ENCODE measurements at places on chromosomes 2 and 18.

DNA sequence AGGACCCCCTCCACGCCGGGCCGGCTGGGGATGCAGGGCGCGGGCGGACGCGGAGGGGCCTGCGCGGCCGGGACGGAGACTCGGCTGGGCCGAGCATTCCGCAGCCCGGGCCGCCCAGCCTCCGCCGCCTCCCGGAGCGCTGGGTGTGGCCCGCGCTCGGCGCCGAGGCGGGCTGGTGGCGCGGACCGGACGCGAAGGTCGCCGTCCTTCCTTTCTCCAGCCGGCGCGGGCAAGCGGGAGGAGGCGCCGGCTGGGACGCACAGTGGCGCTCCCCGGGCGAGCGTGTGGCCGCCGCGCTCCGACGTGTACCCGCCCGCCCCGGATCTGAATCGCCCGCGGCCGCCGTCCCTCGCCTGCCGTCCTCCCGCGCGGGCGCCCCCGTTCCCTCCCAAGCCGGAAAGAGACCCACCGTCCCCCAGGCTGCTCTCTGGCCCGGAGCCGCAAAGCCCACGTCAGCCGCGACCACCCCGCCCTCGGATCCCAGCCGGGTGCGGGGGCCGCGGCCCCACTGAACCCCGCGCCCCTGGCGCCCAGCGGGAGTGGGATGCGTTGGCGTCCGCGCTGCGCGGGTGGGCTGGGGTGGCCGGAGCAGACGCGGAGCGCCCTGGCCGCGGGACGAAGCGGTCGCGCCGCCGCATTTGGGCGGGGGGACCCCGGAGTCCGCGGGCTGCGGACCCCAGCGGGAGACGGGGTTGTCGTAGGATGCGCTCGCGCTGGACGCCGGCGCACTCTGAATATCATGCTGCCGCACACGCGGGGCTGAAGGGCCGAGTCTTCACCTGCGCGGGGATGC, 634 bp downstream of the SPATS2L start:
- DNase-seq = peak; percentile 66
- no peak overlapping the region for H3K27ac ChIP-seq
- H3K36me3 ChIP-seq = no peaks in the 10 kb centered on the region
- peaks cover 10% of the 10 kb centered on the region for H3K4me1 ChIP-seq

DNA sequence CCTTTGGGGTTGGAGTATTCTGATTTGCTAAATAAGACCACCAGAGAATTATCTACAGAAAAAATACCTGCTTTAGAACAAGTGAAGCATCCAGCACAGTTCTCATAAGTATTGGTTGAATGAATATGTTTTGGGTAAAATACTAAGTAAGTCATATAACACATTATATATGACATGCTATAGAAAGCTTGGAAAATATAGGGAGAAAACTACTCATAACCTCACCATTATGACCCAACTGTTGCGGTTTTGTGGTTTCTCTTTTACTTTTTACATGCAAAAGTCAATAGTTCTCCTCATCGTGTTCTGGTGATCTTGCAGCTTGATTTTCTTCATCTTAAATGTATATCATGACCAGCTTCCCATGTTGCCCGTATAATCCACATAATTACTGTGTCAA, 66.2 kb downstream of the DIPK1C start:
- no peak overlapping the region for H3K27ac ChIP-seq
- H3K4me1 ChIP-seq = peaks cover 6% of the 10 kb centered on the region
- H3K4me3 ChIP-seq = no peak overlapping the region

GRCh38 chr2:146806364-146807005, 1038.3 kb upstream of the ACVR2A start:
- no peak overlapping the region for H3K27ac ChIP-seq
- peaks cover 35% of the 10 kb centered on the region for H3K27me3 ChIP-seq
- DNase-seq = no peak
- no peak overlapping the region for H3K4me3 ChIP-seq
- no peaks in the 10 kb centered on the region for H3K36me3 ChIP-seq

DNA sequence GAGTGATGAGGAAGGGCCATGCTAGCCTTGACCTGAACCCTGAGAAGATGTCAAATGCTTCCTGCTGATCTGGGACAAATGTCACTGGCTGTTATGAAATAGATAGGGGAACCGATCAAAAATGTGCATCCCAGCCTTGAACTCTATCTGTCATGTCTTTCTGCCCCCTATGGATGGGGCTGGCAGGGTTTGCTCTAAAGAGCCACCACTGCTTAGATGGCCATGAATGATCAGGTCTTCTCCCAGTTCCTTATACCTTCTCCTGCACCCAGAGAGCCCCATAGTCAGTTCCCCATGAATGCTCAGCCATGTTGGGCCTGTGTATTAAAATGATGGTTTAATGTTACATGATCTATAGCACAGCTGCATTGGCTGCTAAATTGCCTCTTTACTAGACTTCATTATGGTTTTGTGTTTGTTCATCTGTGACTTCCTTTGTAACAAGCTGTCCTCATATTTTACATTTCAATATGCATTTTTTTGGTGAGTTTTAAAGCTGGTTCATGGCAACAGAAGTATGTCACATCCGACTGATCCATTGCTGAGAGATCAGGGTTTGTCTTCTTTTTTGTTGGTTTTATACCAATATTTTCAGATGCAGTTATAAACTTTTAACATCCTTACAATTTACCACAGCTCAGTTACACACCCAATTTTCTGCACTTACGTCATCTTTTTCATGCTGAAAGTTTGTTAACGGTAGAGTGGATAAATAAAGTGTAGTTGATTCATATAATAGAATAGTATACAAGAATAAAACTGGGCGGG, 56.3 kb upstream of the SMAD2 start:
- no peaks in the 10 kb centered on the region for H3K27me3 ChIP-seq
- H3K4me1 ChIP-seq = no peaks in the 10 kb centered on the region
- H3K4me3 ChIP-seq = no peak overlapping the region
- DNase-seq = no peak

GRCh38 chr2:105712166-105712915, 32.4 kb upstream of the NCK2 start:
- no peak overlapping the region for H3K27ac ChIP-seq
- H3K4me1 ChIP-seq = peaks cover 17% of the 10 kb centered on the region
- H3K36me3 ChIP-seq = no peaks in the 10 kb centered on the region
- H3K4me3 ChIP-seq = no peak overlapping the region
- peaks cover 9% of the 10 kb centered on the region for H3K27me3 ChIP-seq

DNA sequence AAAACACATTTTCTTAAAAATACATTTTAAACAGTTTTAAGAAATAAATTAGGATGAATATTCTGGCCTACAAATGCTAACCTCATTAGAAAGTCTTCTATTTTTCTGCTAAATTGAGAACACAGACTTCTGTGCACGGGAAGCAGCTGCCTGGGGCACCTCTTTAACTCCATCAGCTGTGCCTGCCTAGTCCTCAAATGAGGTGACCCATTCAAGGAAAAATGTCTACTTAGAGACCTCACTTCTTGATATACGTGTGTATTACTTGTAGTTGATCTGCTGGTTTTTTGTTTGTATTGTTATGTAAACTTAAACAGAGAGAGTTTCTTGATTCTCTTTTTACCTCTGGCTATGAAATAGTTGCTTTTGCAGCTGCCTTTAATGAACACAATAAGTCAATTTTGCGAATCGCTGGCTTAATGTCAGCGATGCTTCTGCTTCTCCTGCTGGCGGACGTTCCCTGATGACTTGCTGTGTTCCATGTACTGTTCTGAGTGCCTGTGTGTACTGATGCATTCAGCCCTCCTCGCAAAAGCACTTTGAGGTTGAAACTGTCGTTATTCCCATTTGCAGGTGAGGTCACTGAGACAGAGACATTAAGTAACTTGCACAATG, 88.7 kb upstream of the TXNDC2 start:
- no peaks in the 10 kb centered on the region for H3K27me3 ChIP-seq
- no peak for DNase-seq
- no peak overlapping the region for H3K4me3 ChIP-seq

- H3K36me3 ChIP-seq = no peaks in the 10 kb centered on the region
- no peak overlapping the region for H3K27ac ChIP-seq
- H3K27me3 ChIP-seq = no peaks in the 10 kb centered on the region
Measured at GRCh38 chr2:47189635-47190034, 34.5 kb upstream of the STPG4 start.

DNA sequence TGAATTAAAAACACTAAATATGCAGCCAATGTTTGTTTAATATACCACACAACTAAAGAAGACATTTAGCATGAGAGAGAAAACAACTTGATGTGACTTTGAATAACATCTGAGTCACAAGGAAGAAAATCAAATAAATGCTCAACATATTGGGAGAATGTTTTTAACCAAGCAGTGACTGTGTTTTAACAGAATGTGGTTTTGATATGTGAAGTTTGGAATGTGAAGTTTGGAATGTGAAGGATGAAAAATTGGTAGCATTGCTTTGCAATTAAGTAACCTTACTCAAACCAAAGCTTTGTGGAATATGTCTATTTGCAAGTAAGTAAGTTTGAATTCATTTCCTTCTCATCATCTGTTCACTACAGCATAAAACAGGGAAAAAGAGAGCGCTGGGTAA, 128.2 kb upstream of the DNAJC10 start:
- peaks cover 3% of the 10 kb centered on the region for H3K4me1 ChIP-seq
- H3K27me3 ChIP-seq = no peaks in the 10 kb centered on the region
- H3K36me3 ChIP-seq = no peaks in the 10 kb centered on the region
- no peak overlapping the region for H3K4me3 ChIP-seq
- no peak for DNase-seq
- H3K27ac ChIP-seq = no peak overlapping the region

GRCh38 chr2:238883421-238883901, 35.6 kb downstream of the TWIST2 start:
- no peaks in the 10 kb centered on the region for H3K4me1 ChIP-seq
- no peak for DNase-seq
- H3K27me3 ChIP-seq = no peaks in the 10 kb centered on the region

DNA sequence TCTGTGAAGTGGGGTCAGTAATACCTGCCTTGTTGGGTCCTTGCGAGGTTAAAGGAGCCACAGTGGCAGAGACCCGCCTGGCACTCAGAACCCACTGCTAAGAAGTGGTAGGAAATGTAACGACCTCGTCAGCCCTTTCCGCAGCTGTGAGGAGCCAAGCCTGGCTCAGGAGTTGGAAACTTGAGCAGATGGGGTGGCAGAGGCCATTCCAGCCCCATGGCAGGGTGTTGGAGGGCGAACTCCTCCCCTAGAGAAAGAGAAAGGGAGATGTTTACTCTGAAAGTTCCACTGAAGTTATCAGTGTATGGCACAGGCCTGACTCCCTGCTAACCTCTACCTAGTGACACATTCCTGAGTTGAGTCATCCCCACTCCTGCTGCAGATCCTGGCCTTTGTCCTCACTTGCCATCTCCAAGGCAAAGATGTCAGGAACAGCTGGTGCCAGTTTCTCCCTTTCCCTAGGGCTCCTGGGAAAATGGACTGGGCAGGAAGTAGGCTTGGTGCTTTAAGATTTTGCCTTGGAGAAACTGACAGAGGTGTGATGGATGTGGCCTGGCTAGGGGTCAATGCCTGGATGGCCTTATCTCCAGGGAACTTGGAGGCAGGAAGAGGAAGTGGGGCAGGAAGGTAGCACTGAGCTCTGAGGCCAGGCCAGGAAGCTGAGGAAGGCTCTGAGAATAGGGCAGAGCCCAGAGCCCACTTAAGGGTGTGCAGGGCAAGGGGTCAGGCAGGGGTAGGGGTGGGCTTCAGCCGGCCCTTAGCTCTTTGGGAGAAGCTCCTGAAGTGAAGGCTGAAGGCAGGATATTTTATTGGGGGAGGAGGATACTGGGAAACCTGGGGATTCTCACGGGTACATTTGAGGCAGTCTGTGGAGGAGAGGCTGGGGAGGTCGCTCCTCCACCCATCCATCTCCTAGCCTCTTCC, 888 bp downstream of the VAMP5 start:
- peaks cover 5% of the 10 kb centered on the region for H3K4me1 ChIP-seq
- no peak overlapping the region for H3K4me3 ChIP-seq
- peak overlapping the region; percentile 18 for H3K27ac ChIP-seq
- peaks cover 45% of the 10 kb centered on the region for H3K36me3 ChIP-seq

DNA sequence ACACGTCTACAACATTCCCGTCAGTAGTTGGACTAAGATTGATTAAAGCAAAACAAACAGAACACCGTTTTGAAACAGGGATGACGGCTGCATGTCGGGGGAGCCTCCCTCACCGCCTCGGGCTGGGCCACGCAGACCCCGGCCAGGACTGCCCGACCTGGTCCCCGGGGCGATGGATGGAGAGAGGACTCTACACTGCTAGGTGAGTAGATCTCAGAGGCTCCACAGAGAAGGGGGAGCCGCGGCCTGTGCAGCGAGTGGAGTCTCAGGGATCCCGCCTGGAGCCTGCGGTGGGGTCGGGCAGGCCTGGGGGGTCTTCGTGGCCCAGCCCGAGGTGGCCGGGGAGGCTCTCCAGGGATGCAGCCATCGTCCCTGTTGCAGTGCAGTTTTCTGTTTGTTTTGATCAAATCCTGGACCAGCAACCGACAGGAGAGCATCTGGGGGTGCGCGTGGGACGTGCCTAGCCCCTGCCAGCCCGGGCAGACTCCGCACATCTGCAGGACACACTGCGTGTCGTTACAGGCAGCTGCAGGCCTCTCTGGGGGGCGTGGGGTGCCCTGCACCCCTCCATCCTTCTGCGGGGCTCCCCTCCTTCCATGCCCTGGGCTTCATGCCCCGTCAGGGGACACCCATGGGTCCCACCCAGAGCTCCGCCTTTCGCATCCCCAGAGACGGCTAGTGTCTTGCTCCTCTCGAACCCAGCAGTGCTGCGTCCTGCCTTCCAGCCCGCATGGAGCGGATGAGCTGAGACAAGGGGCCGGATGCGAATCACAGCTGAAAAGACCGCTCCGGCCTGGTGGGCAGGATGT, 143.6 kb downstream of the RTP5 start:
- no peaks in the 10 kb centered on the region for H3K27me3 ChIP-seq
- H3K4me3 ChIP-seq = no peak overlapping the region
- no peak overlapping the region for H3K27ac ChIP-seq
- no peaks in the 10 kb centered on the region for H3K4me1 ChIP-seq

GRCh38 chr2:118992740-118993391, 50.9 kb downstream of the MARCO start:
- no peaks in the 10 kb centered on the region for H3K36me3 ChIP-seq
- H3K4me1 ChIP-seq = no peaks in the 10 kb centered on the region
- H3K27me3 ChIP-seq = peaks cover 19% of the 10 kb centered on the region

GRCh38 chr2:76953733-76954347, 568.3 kb downstream of the LRRTM4 start:
- peak; percentile 87 for DNase-seq
- no peaks in the 10 kb centered on the region for H3K4me1 ChIP-seq
- no peaks in the 10 kb centered on the region for H3K36me3 ChIP-seq
- H3K27ac ChIP-seq = no peak overlapping the region
- H3K4me3 ChIP-seq = no peak overlapping the region

DNA sequence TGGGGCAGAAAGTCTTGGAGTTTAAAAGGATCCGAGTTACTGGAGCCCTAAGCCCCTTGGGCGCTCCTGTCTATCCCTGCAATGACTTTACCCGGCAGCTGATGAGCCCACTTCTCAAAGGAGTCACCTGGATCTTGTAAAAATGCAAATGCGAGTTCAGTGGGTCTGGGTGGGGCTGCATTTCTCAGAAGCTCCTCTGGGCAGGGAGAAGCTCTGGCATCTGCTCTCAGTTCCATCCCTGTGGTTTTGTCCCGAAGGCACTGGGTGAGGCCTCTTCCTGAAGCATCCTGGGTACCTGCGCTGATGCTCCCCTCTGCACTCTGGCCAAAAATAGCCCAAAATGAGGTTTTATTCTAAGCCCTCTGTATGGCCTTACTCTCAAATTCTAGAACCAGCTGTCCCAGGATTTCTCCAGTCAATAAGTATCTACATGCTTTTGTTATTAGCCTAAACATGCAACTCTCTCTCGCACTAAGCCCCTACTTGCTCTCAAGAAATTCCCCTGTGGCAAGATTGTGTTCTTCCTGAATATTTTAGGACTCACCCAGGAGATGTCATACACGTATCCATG, 167.8 kb upstream of the APCDD1 start:
- no peaks in the 10 kb centered on the region for H3K36me3 ChIP-seq
- no peaks in the 10 kb centered on the region for H3K27me3 ChIP-seq
- H3K27ac ChIP-seq = no peak overlapping the region
- H3K4me1 ChIP-seq = no peaks in the 10 kb centered on the region
- DNase-seq = no peak
